Putamen (tissue), 1 donor: ENCODE measurements at places on chromosomes 1 and 21.

- no peak for DNase-seq
Measured at GRCh38 chr1:51313268-51313852, 17.0 kb downstream of the TTC39A start.

DNA sequence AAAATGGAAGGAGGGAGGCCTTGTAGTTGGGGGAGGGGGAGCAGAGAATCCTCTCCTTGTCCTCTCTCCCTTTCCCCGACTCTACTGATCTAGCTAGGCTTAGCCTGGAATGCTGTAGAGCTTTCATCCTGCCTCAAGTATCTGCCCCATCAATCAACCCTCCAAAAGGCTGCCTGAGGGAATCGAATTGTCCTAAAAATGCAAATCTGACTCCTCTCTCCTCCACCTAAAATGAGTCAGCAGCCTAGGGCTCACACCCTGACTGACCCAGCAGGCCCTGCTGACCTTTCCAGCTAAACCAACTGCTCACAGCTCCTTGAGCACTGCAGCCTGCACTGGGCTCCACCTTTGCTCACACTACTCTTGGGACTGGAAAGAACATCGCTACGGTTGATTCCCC is 2.8 kb downstream of the HPDL start:
- DNase-seq = no peak

GRCh38 chr1:79283451-79283850 is 276.9 kb upstream of the ADGRL4 start:
- DNase-seq = no peak

DNA sequence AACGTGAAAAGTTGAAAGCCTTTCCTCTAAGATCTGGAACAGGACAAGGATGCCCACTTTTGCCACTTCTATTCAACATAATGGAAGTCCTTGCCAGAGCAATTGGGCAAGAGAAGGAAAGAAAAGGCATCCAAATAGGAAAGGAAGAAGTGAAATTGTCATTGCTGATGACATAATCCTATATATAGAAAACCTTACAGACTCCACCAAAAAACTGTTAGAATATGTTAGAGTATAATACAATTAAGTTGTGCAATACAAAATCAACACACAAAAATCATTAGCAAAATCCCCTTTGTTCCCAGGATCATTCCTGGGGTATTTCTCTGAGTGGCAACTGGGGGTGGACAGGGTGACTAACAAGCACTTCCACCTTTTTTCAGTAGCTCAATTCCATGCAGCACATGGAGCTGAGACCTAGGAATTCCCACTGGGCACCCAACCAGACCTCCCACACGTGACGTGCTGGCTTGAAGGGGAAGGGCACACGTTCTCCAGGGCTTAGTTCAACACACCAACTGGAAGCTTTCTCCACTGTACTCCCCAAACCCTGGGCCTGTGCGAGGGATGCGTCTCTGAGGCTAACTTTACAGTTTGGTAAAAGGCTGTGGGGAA is 9.6 kb downstream of the STUM start:
- DNase-seq = no peak

DNA sequence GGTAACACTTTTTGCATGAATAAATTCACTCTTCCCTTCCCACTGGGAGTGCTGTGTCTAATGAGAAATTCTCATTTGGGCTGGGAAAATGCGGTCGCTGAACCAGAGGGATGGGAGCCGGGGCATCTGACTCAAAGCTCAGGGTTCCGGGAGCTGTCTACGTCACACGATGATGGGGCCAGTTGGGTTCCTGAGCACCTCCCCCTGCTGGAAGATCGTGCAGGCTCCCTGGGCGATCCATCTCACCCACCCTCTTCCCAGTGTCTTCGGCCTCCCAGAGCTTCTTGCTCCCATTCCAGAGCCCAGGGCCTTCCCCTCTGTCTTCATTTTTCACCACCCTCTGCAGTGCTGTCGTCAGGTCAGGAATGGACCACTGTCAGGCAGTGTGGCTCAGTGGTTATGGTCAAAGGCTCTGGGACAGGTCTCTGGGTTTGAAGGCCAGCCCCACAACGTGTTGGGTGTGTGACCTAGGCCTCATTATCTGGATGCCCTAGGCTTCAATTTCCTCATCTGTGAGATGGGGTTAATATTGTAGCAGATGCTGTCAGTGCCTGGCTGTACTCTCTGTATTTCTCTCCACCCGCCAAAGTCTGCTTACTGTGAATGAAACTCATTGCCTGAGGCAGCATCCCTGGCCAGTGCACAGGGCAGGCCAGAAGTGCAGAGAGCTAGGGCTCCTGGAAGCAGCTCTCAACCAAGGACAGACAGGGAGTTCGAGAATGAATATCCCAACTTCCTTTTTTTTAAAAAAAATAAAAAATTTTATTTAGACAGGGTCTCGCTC is 31.8 kb downstream of the IGSF21 start:
- no peak for DNase-seq

DNA sequence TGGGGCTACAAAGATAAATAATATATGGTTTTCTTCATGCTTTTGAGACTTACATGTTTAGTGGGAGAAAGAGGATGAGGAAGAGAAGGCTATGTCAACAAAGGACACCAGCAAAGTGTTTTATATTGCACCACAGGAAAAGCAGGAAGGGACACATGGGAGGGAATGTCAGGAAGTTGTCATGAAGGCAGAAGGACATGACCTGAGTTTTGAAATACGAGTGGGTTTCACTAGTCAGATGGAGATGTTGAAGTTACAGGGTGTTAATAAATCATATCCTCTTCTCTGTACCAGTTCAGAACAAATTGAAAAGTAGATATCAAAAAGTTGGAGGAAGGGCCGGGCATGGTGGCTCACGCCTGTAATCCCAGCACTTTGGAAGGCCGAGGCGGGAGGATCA is 18.2 kb upstream of the AGO1 start:
- no peak for DNase-seq

DNA sequence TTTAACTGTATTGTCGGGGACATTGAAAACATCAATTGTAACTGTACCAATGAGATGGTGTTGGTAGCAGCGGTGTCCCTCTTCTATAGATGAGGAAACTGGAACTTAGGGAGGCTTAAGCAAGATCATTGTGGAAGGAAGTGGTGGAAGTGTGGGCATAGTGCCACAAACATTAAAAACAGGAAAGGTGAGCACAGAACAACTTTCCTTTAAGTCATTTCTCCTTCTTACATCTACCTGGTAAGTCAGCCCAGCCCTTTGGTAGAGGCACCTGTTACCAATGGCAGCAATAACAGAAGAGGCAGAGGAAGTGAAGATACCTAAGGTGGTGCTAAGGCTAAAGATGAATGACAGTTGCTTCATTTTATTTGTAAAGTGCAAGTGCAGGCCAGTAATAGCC is 12.0 kb upstream of the CTSS start:
- DNase-seq = no peak

DNA sequence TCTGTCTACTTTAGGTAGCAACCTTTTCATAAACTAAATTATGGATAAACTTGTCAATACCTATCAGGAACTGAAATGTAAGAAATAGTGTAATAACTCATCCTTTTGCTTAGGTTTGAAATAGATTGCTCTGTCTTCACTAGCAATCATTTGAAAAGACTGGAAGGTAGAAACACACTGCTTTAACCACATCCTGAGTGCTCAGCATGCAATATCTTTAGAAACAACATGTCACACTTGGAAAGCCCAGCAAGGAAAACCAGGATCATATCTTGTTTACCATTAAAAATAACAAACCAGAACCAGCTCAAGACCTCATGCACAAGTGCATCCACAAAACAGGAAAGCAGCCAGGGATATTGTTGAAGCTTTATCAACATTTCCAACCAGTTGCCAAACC is 3.6 kb downstream of the KCNJ6 start:
- no peak for DNase-seq

- no peak for DNase-seq
Measured at GRCh38 chr1:76766381-76766780, 100.9 kb upstream of the ST6GALNAC5 start.
